CD4-positive, alpha-beta T cell treated with Interleukin-17A for 4 hours (primary cell): ENCODE measurements at places on chromosomes 1 and 21.

DNA sequence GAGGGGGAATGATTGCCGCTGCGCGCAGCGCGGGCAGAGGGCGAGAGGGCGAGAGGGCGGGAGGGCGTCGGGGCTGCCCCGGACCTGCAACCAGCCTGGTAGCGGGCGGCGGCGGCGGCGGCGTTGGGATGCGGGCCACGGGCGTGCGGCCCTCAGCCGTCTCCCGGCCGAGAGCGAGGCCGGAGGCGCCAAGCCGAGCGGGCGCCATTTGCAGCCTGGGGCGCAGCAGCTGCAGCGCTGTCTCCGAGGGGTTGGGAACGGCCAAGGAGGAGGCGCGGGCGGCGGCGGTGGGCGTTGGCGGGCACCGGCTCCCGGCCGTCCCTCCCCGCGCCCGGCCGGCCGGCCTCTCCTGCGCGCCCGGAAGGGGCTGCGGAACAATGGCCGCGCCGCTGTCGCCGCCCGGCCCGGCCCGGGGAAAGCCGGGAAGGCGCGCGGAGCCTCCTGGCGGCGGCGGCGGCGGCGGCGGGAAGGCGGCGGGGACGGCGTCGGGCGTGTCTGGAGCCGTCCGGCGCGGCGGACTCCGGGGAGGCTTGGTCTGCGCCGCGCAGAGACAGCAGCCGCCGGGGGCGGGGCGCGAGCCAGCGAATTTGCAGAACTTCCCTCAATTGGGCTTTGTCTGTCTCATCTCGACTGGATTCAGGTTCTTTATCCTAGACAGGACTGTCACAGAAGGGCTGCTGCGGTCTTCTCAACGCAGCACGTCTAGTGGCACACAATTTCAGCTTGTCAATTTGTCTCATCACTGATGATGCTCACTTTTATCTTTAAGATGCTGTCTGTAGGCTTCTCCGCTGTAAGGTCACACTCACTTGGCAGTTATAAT is 35.7 kb downstream of the ZBTB8B start:
- DNase-seq = peak; percentile 22

- no peak for DNase-seq
These were observed 51.8 kb downstream of the RUNX1 start for GRCh38 chr21:34997294-34997693.

DNA sequence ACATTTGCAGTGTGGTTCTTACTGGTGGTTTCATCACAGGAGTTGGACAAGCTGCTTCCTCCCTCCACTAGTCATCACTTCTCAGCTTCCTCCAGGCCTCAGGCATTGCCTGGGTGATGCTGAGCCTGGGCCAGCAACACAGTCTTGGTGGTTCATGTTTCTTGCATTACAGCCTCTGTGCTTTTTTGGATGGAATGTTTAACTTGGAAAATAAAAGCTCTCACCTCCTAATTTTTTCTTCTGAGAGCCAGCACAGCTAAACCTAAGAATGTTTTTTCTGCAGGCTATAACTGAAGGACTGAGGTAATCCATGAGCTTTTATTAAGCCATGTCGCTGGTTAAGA is 66.1 kb upstream of the RHOU start:
- no peak for DNase-seq

- peak; percentile 10 for DNase-seq
These were observed 272.6 kb upstream of the FMN2 start for GRCh38 chr1:239819096-239819495.

DNA sequence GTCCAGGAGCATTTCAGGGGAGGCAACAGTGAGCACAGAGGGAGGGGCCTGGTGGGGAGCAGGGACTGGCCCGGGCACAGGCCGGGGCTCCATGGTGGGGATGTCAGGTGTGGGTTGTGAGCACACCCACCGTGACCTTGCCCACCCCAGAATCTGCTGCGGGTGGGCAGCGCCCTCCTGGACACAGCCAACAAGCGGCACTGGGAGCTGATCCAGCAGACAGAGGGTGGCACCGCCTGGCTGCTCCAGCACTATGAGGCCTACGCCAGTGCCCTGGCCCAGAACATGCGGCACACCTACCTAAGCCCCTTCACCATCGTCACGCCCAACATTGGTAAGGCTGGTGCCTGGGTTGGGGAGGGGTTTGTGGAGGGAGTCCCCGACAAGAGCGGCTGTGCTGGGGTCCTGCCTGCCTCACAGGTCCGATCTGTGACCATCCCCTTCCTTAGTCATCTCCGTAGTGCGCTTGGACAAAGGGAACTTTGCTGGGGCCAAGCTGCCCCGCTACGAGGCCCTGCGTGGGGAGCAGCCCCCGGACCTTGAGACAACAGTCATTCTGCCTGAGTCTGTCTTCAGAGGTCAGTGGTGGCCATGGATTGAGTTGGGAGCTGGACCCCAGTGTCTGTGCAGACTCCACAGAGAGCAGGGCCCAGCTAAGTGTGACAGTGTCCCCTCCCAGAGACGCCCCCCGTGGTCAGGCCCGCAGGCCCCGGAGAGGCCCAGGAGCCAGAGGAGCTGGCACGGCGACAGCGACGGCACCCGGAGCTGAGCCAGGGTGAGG is 14.3 kb downstream of the PSRC1 start:
- no peak for DNase-seq

DNA sequence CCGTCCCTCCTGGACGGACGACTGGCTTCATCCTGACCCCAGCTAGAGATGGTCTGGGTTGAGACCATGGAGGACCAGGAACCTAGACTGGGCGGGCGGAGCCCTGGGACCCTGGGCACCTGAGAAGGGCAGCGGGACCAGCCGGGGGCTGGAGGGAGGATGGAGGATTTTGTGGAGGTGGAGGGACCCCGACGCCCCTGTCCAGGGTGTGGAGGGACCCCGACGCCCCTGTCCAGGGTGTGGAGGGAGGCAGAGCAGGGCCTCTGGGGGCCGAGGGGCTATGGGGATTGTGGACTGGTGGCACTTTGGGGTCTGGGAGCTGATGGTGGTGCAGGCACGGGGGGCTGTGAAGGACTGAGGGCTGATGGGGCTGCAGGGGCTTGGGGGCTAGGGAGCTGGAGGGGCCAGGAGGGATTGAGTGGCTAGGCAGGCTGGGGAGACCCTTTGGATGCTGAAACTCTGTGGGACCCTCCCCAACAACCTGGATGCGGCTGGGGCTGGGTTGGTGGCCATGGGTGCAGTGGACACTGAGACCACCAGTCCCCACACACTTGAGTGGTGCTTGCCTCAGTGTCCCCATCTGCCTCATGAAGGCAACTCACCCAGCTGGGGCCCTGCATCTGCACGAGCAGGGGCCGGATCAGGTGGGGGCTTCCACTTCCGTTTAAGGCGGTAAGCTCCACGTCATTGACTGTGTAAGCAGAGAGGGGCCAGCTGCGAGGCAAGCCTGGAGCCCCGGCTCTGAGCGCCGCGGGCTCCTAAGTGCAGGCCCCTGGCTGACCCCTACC is 7.4 kb downstream of the GJC2 start:
- DNase-seq = peak; percentile 24

DNA sequence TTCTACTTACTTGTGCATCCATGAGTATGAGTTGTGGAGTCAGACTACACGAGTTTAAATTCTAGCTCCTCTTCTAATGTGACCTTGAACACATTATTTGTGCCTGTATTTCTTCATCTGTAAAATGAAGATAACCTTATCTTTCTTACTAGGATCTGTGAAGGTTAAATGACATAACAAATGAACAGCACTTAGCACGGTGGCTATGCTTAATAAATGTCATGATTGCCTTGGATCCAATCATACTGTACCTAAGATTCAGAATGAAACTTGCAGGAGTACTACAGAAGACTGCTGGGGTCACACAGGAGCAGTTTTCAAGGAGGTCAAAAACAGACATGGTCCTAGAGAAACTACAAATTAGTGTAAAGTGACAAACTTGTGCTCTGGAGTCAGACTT is 22.2 kb upstream of the ALG14 start:
- no peak for DNase-seq

- no peak for DNase-seq
These were observed 199.3 kb upstream of the JUN start for GRCh38 chr1:58983162-58983561.

- DNase-seq = no peak
These were observed 41.1 kb downstream of the KCNJ6 start for GRCh38 chr21:37874904-37875780.

- DNase-seq = no peak
These were observed 7.0 kb downstream of the PALMD start for GRCh38 chr1:99652881-99653281.

DNA sequence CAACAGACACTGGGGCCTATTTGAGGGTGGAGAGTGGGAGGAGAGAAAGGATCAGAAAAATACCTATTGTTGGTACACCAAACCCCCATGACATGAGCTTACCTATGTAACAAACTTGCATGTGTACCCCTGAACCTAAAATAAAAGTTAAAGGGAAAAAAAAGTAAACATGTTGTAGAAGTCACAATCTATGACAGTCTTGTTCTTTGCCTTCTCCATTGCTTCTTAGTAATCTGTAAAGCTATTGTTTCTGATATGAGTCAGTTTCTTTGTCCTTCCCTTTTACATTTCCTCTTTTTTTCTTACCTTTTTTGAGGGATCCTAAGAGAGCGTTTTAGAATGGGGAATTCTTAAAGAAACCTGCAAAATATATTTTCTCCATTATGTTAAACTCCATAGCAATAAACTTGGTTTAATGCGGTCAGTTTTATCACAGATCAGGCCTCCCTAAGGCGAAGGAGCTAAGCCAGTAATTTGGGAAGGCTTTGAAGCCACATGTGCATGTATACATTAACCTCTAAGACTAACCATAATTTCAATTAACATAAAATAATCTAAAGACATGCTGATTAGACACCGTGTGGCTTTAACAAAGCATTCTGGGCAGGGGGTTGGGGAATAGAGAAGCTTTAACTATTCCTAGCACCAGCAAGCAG is 77.8 kb upstream of the C1orf105 start:
- no peak for DNase-seq

GRCh38 chr1:88736633-88737248 is 52.7 kb downstream of the PKN2 start:
- DNase-seq = peak; percentile 9

GRCh38 chr1:24827379-24828135 is 82.3 kb downstream of the CLIC4 start:
- DNase-seq = no peak

DNA sequence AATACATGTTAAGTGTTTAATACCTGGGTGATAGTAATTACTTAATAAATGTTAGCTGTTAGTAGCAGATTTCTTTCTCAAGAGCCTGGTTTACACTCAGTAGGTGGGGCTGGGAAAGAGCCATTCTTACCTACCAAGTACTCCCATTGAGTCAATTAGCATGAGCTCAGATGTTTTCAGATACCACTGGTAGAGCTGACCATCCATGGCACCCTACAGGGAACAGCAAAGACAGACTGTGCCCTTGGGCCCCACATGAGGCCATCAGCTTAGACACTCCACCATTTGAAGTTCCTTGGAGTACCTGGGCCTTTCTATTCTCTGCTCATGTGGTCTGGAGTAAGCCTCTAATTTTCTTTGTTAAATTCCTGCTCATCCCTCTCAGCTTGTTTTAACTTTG is 179.3 kb downstream of the CACNA1E start:
- no peak for DNase-seq

- DNase-seq = no peak
These were observed 140.9 kb upstream of the HMCN1 start for GRCh38 chr1:185593271-185593670.

GRCh38 chr1:180363246-180363995 is 133.4 kb downstream of the LHX4 start:
- DNase-seq = no peak

- peak; percentile 19 for DNase-seq
These were observed 105.0 kb downstream of the KIAA0319L start for GRCh38 chr1:35452106-35452774.

GRCh38 chr1:205319081-205320018 is 2.2 kb downstream of the NUAK2 start:
- peak; percentile 58 for DNase-seq

DNA sequence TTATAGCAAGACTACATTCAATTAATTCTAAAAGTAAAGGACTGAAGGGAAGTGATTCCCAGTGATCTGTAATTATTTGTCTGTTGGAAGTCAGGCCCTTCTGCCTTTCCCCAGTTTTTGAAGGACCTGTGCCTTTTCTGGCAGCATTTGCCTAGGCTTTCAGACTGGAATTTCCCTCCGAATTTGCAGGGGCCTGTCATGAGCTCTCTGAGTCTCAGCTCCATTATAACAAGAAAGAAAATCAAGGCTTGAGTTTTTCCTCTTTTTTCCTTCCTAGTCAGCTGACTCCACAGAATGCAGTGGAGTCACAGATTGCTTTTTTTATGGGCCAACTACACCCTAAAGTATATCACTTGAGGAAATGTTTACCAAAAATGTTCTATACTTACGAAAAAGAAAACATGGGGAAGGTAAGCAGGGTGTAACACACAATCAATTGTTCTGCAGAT is 1.1 kb downstream of the NR5A2 start:
- DNase-seq = no peak

DNA sequence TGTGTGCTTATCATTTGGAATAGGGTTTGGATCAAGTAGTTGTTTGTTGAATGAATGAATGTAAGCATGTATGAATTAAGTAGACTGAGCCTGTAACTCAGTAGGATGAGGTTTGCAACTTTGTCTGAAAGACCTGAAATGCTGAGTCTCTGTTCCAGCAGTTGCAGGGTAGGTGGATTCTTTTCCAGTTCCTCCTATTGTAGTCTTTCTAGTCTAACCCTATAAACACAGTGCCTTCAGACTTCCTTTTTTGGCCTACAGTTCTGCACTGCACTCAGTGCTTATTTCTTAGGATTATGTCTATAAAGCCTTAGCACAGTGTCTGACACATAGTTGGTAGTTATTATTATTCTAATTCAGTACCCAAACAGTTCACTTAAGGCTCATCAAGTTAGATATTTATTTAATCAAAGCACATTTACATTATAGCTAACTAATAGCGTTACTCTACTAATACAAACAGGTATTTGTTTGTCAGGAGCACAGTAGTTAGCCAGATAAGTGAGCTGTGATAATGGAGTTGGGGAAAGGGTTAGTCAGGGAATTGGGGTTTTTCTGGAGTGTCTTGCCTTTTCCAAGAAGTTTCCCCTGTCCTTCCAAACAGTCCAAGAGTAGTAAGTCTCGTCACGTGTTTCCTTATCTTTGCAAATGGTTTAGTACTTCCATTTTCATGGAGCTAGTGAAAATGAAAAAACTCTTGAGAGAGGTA is 45.0 kb downstream of the ABCD3 start:
- DNase-seq = no peak

DNA sequence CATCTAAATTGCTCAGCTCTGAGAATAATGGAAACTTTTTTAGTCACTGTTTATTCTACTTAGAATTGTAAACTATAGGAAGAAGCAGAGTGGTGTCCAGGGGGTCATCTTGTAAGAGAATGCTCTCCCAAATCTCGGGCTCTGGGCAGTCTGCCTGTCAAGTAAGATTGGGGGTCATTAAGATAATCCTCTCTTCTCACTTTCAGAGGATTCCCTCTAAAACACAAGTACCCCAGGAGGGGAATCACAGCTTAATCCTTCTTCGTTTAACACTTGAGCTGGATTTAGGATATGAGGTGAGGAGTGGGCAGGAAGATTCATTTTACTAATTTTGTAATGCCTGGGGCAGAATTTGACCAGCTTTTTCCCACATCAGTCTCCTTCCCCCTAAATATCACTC is 81.2 kb downstream of the RPS6KA1 start:
- no peak for DNase-seq
